ENCODE measurements at places on chromosomes 3 and 15. TPM values are rescaled to one million over a fixed set of nuclear protein-coding genes. Genes with fewer than 3 reads are reported as not detected.

GRCh38 chr3:71486831-71487230 lies 96.7 kb downstream of the FOXP1 start:
- no peak for DNase-seq
- no peak overlapping the region for H3K4me3 ChIP-seq
- no peak overlapping the region for H3K27ac ChIP-seq
- H3K27me3 ChIP-seq: no peaks in the 10 kb centered on the region
- no peaks in the 10 kb centered on the region for H3K4me1 ChIP-seq

DNA sequence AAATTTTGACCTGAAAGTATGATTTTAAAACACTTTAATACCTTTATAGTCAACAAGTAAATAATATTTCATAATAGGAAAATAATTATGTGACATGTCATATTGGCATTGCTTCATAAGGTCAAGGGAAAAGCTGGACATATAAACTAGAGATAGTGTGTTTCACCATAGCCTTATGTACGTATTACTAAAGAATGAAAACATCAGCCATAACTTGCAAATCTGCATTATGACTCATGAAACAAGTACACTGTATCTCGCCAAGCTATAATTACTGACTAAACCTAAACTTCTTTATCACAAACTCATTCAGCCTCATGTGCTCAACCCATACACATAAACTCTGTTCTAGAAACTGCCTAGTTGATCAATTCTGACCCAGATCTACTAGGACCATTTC lies 950.1 kb downstream of the FHIT start:
- no peaks in the 10 kb centered on the region for H3K36me3 ChIP-seq
- H3K27me3 ChIP-seq: no peaks in the 10 kb centered on the region
- H3K27ac ChIP-seq: peak overlapping the region; percentile 40

DNA sequence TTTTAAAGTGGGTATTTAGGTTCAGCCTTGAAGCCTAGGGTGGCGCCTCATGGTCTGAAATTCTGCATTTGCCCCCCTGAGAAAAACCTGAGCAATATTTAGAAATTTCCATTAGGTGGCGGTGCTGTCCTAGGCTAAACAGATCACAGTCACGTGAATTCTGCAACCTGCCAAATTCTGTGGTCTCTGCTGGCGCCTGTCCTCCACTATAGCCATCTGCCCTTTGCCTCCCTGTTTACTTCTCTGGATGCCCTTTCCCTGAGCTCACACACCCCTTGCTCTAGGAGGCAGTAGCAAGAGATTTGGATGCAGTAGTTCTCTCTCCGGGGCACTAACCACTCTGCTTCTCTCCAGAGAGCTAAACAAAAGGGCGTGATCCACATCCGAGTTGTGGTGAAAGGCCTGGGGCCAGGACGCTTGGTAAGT lies 9.1 kb downstream of the MRPS11 start:
- no peaks in the 10 kb centered on the region for H3K4me1 ChIP-seq
- DNase-seq: peak; percentile 61
- H3K27me3 ChIP-seq: no peaks in the 10 kb centered on the region
- no peak overlapping the region for H3K4me3 ChIP-seq
- H3K36me3 ChIP-seq: peaks cover 56% of the 10 kb centered on the region

- DNase-seq: no peak
- H3K4me1 ChIP-seq: peaks cover 14% of the 10 kb centered on the region
- peaks cover 27% of the 10 kb centered on the region for H3K27me3 ChIP-seq
- H3K27ac ChIP-seq: no peak overlapping the region
Measured at GRCh38 chr3:42497009-42497731, 5.3 kb upstream of the VIPR1 start.

- no peaks in the 10 kb centered on the region for H3K4me1 ChIP-seq
- no peaks in the 10 kb centered on the region for H3K36me3 ChIP-seq
- H3K4me3 ChIP-seq: no peak overlapping the region
- no peak for DNase-seq
- H3K27ac ChIP-seq: no peak overlapping the region
- no peaks in the 10 kb centered on the region for H3K27me3 ChIP-seq
Measured at GRCh38 chr3:144502402-144502801, 530.8 kb downstream of the DIPK2A start.

- H3K4me3 ChIP-seq: no peak overlapping the region
- peaks cover 8% of the 10 kb centered on the region for H3K4me1 ChIP-seq
- DNase-seq: no peak
- H3K27ac ChIP-seq: peak overlapping the region; percentile 68
- H3K36me3 ChIP-seq: no peaks in the 10 kb centered on the region
Measured at GRCh38 chr15:65217526-65218482, 6.5 kb upstream of the CILP start.

DNA sequence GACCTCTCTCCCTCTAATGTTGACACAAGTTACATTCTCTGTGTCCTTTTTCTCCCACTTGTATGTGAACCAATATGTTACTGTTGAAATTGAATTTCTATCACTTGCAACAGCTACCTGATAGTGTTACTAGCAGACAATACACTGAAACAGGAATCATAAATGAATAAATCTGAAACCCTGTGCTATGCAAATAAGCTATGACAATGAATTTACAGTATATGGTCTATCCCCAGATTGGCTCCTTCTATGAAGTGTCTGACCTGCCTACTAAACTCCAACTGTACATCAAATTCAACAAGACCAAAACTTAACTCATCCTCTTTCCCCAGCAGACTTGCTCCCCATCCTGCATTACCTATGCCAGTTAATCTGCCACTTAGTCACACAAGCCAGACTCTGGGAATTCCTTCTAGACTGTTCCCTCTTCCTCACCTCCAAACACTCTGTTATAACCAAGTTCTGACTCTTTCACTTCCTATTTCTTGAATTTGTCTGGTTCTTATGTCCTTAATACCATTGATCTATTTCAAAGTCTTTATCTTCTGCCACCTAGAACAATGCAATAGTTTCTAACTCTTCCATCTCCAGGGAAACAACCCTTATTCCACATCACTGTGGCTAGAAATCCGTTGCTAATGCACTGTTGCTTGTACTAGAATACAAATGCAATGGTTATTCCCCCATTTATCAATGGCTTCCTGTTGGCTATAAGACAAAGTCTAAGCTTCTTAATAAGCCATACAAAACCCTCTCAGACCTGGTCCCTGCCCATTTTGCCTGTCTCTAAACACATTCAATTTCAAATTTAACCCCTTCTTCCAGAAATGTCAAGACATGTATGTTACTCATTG lies 13.4 kb upstream of the ZNF639 start:
- no peak overlapping the region for H3K4me3 ChIP-seq
- DNase-seq: no peak
- H3K27ac ChIP-seq: no peak overlapping the region

DNA sequence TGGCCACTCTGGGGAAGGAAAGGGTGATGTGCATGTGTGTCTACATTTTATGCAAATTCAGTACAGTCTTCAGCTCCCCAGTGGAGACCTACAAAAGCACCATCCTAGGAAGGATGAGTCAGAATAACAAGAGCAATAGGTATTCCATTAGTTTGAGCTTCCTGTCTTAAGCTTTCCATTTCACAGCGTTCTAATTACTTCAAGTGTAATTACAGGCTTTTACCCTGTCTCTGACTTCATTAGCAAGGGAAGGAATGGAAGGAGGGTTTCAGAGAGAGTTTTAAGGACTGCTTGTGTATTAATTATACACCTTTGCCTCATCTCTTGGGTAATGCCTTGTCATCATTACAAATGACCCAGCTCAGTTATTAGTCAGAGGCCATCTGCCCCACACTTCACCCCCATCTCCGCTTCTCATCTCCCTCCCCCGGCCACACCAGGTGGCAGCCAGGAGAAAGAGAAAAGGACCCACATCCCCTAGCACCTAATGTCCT lies 202.8 kb upstream of the MRPL3 start:
- H3K27ac ChIP-seq: no peak overlapping the region
- no peaks in the 10 kb centered on the region for H3K4me1 ChIP-seq
- no peak for DNase-seq
- H3K36me3 ChIP-seq: no peaks in the 10 kb centered on the region
- no peaks in the 10 kb centered on the region for H3K27me3 ChIP-seq

- H3K4me1 ChIP-seq: peaks cover 25% of the 10 kb centered on the region
- peak overlapping the region; percentile 94 for H3K27ac ChIP-seq
- peak overlapping the region; percentile 12 for H3K4me3 ChIP-seq
- no peaks in the 10 kb centered on the region for H3K36me3 ChIP-seq
Measured at GRCh38 chr3:45064512-45065372, 38.6 kb downstream of the CLEC3B start.

GRCh38 chr3:102174832-102175374 lies 259.9 kb upstream of the ZPLD1 start:
- H3K27ac ChIP-seq: no peak overlapping the region
- no peaks in the 10 kb centered on the region for H3K4me1 ChIP-seq
- no peak overlapping the region for H3K4me3 ChIP-seq
- no peak for DNase-seq

- no peak overlapping the region for H3K4me3 ChIP-seq
- H3K4me1 ChIP-seq: no peaks in the 10 kb centered on the region
- no peaks in the 10 kb centered on the region for H3K27me3 ChIP-seq
- DNase-seq: no peak
Measured at GRCh38 chr15:31606931-31607497, 280.4 kb downstream of the KLF13 start.

DNA sequence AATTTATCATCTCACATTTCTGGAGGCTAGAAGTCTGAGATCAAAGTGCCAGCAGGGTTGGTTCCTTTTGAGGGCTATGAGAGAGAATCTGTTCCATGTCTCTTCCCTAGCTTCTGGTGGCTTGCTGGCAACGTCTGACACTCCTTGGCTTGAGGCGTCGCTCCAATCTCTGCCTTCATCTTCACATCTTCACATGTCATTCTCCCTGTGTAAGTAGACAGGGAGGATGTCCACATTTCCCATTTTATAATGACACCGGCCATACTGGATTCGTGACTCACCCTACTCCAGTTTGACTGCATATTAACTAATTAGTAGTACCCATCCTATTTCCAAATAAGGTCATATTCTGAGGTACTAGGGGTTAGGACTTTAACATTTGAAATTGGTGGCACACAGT lies 17.5 kb upstream of the ARHGAP31 start:
- H3K27me3 ChIP-seq: peaks cover 5% of the 10 kb centered on the region
- H3K4me3 ChIP-seq: no peak overlapping the region
- no peak overlapping the region for H3K27ac ChIP-seq
- no peaks in the 10 kb centered on the region for H3K36me3 ChIP-seq
- no peak for DNase-seq

GRCh38 chr3:66144568-66145407 lies 76.0 kb upstream of the SLC25A26 start:
- no peak for DNase-seq
- H3K27me3 ChIP-seq: no peaks in the 10 kb centered on the region
- no peaks in the 10 kb centered on the region for H3K4me1 ChIP-seq
- H3K4me3 ChIP-seq: no peak overlapping the region
- H3K27ac ChIP-seq: no peak overlapping the region

- peaks cover 13% of the 10 kb centered on the region for H3K4me1 ChIP-seq
- H3K36me3 ChIP-seq: no peaks in the 10 kb centered on the region
- no peak overlapping the region for H3K27ac ChIP-seq
- no peak overlapping the region for H3K4me3 ChIP-seq
- DNase-seq: no peak
Measured at GRCh38 chr3:137767538-137768360, 3.6 kb downstream of the SOX14 start.

DNA sequence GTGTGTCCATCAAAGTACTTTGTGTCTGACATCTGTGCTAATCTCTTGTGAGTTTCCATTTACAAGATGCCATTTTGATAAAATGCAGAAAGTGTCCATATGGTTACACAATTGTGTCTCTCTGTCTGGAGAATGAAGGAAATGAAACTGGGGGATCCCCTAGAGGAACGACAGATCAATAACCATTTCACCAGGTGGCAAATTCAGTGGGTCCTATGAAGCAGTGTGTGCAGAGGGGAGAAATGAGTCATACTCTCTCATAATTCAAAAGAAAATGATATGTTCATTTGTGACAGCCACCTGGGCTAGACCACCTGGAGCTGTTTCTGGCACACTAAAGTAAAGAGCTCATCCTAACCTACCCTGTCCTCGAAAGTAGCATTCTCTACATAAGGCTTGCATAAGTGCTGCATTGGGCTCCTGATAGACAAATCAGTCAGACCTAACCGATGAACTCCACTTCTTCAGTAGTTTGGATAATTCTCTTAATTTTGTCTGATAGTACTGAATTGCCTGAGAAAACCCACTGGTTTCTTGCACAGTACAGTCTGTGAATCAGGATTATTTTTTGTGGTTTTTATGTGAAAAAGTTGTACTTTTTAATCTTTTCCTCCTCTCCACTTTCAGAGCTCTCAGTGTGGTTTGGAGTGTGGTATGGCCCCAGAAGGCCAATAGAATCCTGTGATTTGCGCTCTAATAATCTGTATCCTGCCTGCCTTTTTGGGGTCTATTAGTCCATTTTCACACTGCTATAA lies 10.3 kb upstream of the CD47 start:
- no peaks in the 10 kb centered on the region for H3K27me3 ChIP-seq
- peaks cover 30% of the 10 kb centered on the region for H3K4me1 ChIP-seq
- DNase-seq: no peak
- no peaks in the 10 kb centered on the region for H3K36me3 ChIP-seq

DNA sequence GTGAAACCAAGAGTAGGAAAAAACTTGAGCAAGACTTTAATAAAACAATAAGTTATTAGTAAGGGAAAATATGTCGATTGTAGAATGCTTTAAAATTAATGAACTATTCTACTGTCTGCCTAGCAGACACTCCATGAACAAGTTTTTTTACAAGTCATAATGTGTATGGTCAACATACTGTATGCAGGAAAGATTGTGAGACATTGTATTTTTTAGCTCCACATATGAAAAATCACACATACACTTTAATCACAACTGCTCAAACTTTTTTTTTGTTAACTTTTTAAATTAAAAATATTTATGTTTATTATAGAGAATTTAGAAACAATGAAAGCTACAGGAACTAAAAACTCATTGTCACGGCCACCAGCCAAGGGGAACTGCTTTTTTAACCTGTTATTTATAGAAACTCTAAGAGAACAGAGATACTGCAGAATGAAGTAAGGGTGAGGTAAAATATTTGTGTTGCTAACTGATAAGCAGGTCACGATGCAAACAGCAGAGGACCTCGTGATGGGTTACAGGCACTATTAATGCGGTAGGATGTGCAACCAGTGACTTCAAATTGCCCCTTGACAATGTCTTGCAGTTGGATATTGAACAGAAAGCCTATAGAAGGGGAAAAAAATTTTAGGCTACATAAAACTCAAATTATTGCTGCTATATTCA lies 53.0 kb downstream of the THSD4 start:
- H3K36me3 ChIP-seq: no peaks in the 10 kb centered on the region
- no peaks in the 10 kb centered on the region for H3K4me1 ChIP-seq
- no peak for DNase-seq
- H3K27me3 ChIP-seq: no peaks in the 10 kb centered on the region
- no peak overlapping the region for H3K27ac ChIP-seq

- H3K27me3 ChIP-seq: no peaks in the 10 kb centered on the region
- H3K4me1 ChIP-seq: no peaks in the 10 kb centered on the region
- no peaks in the 10 kb centered on the region for H3K36me3 ChIP-seq
- no peak overlapping the region for H3K27ac ChIP-seq
- H3K4me3 ChIP-seq: no peak overlapping the region
Measured at GRCh38 chr3:191158815-191159214, 40.2 kb upstream of the OSTN start.

GRCh38 chr3:65927576-65927975 lies 111.1 kb downstream of the MAGI1 start:
- DNase-seq: no peak
- no peaks in the 10 kb centered on the region for H3K4me1 ChIP-seq
- H3K27ac ChIP-seq: no peak overlapping the region
- no peak overlapping the region for H3K4me3 ChIP-seq
- H3K27me3 ChIP-seq: no peaks in the 10 kb centered on the region
- H3K36me3 ChIP-seq: no peaks in the 10 kb centered on the region

The PLA2G4B gene
- total RNA-seq: 5.2 TPM

The GOLGA8G gene
- total RNA-seq: not detected

The SAMD7 gene
- not detected for total RNA-seq

The LRRC58 gene
- total RNA-seq: 14.8 TPM

The ERICH6 gene
- not detected for total RNA-seq

The PROS1 gene
- 22.6 TPM for total RNA-seq

The CILP gene
- not detected for total RNA-seq
